Adrenal gland (tissue), 19 donors: ENCODE measurements at places on chromosomes 3 and 15. TPM values are rescaled to one million over a fixed set of nuclear protein-coding genes. Genes with fewer than 3 reads are reported as not detected.

The CYP1A2 gene
- not detected for total RNA-seq

The ARGFX gene
- not detected for total RNA-seq

DNA sequence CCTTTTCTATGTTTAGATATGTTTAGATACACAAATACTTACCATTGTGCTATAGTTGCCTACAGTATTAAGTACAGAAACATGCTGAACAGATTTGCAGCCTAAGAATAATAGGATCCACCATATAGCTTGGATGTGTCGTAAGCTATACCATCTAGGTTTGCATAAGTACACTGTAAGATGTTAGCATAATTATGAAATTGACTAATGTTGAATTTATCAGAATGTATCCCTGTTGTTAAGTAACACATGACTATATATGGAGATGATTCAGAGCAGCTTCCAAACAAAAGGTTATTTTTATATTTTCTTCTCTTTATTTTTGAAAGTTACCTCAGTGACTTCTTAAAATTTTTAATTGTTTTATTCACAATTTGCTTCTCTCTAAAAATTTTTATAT, 2.4 kb downstream of the SLC28A2 start:
- H3K4me3 ChIP-seq = no peak overlapping the region
- no peak for DNase-seq
- H3K4me1 ChIP-seq = no peaks in the 10 kb centered on the region
- H3K27ac ChIP-seq = no peak overlapping the region
- H3K27me3 ChIP-seq = no peaks in the 10 kb centered on the region
- no peaks in the 10 kb centered on the region for H3K36me3 ChIP-seq

- no peak for DNase-seq
- peaks cover 5% of the 10 kb centered on the region for H3K4me1 ChIP-seq
- no peaks in the 10 kb centered on the region for H3K27me3 ChIP-seq
- H3K4me3 ChIP-seq = no peak overlapping the region
These were observed 32.9 kb upstream of the CTSH start for GRCh38 chr15:78977591-78978347.

GRCh38 chr15:100124936-100125335, 216.8 kb downstream of the ADAMTS17 start:
- H3K27me3 ChIP-seq = no peaks in the 10 kb centered on the region
- H3K4me3 ChIP-seq = no peak overlapping the region
- no peak for DNase-seq
- no peak overlapping the region for H3K27ac ChIP-seq
- no peaks in the 10 kb centered on the region for H3K4me1 ChIP-seq
- no peaks in the 10 kb centered on the region for H3K36me3 ChIP-seq
